ENCODE measurements at places on chromosomes 12 and 14. TPM values are rescaled to one million over a fixed set of nuclear protein-coding genes. Genes with fewer than 3 reads are reported as not detected.

GRCh38 chr14:74902941-74903705, 19.9 kb downstream of the RPS6KL1 start:
- peaks cover 5% of the 10 kb centered on the region for H3K4me1 ChIP-seq
- DNase-seq: no peak
- H3K4me3 ChIP-seq: no peak overlapping the region
- peak overlapping the region; percentile 50 for H3K27ac ChIP-seq
- peaks cover 39% of the 10 kb centered on the region for H3K36me3 ChIP-seq
- no peaks in the 10 kb centered on the region for H3K27me3 ChIP-seq

DNA sequence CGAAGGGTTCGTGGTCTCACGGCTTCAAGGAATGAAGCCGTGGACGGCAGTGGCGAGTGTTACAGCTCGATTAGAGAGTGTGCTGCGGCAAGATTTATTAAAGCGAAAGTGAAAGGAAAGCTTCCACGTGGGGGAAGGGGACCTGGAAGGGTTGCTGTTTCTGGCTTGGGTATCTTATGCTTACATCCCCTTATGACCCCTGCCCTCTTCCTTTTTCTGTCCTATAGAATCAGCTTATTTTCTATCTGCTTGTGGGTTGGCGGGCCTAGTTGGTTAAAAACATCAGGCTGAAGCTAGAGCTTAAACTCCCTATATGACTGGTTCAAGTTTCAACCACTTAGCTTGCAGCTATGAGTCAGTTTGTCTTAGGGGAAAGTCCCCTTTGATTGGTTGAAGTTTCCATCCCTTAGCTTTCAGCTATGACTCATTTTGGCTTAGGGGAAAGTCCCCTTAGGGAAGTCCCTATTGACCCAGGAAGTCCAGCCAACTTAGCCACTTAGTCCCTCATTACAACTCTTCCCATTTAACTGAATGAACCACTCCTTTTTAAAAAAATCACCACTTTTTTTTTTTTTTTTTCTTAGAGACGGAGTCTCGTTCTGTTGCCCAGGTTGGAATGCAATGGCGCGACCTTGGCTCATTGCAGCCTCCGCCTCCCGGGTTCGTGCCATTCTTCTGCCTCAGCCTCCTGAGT, 1494.7 kb upstream of the TMEM132C start:
- peak overlapping the region; percentile 62 for H3K4me3 ChIP-seq
- H3K27ac ChIP-seq: peak overlapping the region; percentile 83
- peaks cover 8% of the 10 kb centered on the region for H3K36me3 ChIP-seq
- peaks cover 19% of the 10 kb centered on the region for H3K4me1 ChIP-seq
- H3K27me3 ChIP-seq: peaks cover 5% of the 10 kb centered on the region

The RFX4 gene
- not detected for total RNA-seq

The RHOJ gene
- total RNA-seq: not detected

DNA sequence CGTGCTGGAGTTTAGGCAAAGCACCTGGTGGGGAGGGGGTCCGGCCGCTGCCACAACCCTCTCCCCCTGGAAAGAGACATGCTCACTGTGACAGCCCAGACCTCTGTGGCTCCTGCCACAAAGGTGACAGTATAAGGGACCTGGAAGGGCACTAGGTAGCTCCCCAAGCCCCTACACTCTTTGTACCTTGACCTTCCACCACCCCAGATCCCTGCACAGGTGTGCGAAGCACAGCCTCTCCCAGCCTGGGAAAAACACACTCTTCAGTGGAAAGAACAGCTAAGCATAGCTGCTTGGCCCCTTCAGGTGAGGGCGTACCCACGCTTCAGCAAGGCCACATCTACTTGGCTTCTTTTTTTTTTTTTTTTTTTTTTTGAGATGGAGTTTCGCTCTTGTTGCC, 4.9 kb upstream of the PLA2G1B start:
- H3K4me1 ChIP-seq: peaks cover 3% of the 10 kb centered on the region
- H3K27ac ChIP-seq: no peak overlapping the region
- peaks cover 3% of the 10 kb centered on the region for H3K27me3 ChIP-seq
- no peak overlapping the region for H3K4me3 ChIP-seq
- no peak for DNase-seq
- H3K36me3 ChIP-seq: no peaks in the 10 kb centered on the region

GRCh38 chr14:85601246-85601645, 71.3 kb downstream of the FLRT2 start:
- H3K4me3 ChIP-seq: no peak overlapping the region
- DNase-seq: no peak
- H3K27me3 ChIP-seq: no peaks in the 10 kb centered on the region
- H3K4me1 ChIP-seq: no peaks in the 10 kb centered on the region
- H3K27ac ChIP-seq: no peak overlapping the region
